ENCODE measurements at places on chromosomes 5 and 9. TPM values are rescaled to one million over a fixed set of nuclear protein-coding genes. Genes with fewer than 3 reads are reported as not detected.

GRIN3A gene
- not detected for total RNA-seq

ENTREP1 gene
- 0.29 TPM for total RNA-seq

LAMC3 gene
- total RNA-seq = 4.0 TPM

MYO10 gene
- 22.0 TPM for total RNA-seq

LCN12 gene
- total RNA-seq = not detected

SCGB3A2 gene
- total RNA-seq = not detected

SPINK7 gene
- not detected for total RNA-seq

ITGA2 gene
- 5.2 TPM for total RNA-seq

CNTLN gene
- total RNA-seq = 7.7 TPM

CEL gene
- 0.10 TPM for total RNA-seq

ANKRD20A1 gene
- not detected for total RNA-seq

PLEKHG4B gene
- not detected for total RNA-seq

IL9 gene
- total RNA-seq = not detected

PCDHGB3 gene
- total RNA-seq = 3.2 TPM

ESM1 gene
- total RNA-seq = 0.25 TPM

CENPH gene
- total RNA-seq = 8.8 TPM

FSTL4 gene
- not detected for total RNA-seq

ARL14EPL gene
- total RNA-seq = not detected

NUTM2F gene
- not detected for total RNA-seq

PRUNE2 gene
- 12.7 TPM for total RNA-seq

EXOSC3 gene
- 35.0 TPM for total RNA-seq
